Stimulated activated CD4-positive, alpha-beta T cell treated with anti-CD3 and anti-CD28 coated beads, Interleukin-2, amount 100 ng/mL, for 24 hours (primary cell): ENCODE measurements at places on chromosomes 7 and 10.

- no peak for DNase-seq
Observed at GRCh38 chr10:25895856-25896255, 38.2 kb upstream of the MYO3A start.

- no peak for DNase-seq
Observed at GRCh38 chr7:45328403-45328981, 170.9 kb downstream of the RAMP3 start.

- no peak for DNase-seq
Observed at GRCh38 chr7:23956772-23957576, 247.0 kb downstream of the STK31 start.

DNA sequence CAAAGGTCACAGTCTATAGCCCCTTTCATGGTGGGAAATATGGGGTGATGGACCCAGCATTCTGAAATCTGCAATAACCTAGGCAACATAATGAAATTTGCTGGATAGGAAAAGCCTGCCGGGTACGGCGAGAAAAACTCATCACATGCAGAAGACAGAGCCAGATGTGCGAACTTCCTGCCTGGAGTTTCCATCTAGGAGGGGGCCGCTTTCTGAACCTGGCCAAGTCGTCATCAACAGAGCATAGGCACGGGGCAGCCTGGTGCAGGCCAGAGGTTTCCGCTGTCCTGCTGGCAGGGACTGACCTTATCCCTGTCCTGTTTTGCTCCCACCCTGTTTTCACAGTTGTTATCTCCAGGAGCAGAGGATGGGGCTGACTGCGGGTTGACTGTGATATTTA is 27.4 kb downstream of the CCDC3 start:
- DNase-seq: no peak

- DNase-seq: no peak
Observed at GRCh38 chr7:103474956-103475355, 28.9 kb upstream of the SLC26A5 start.

- DNase-seq: no peak
Observed at GRCh38 chr10:1665021-1665661, 72.2 kb downstream of the ADARB2 start.
